ENCODE measurements at places on chromosomes 7 and 10. TPM values are rescaled to one million over a fixed set of nuclear protein-coding genes. Genes with fewer than 3 reads are reported as not detected.

DNA sequence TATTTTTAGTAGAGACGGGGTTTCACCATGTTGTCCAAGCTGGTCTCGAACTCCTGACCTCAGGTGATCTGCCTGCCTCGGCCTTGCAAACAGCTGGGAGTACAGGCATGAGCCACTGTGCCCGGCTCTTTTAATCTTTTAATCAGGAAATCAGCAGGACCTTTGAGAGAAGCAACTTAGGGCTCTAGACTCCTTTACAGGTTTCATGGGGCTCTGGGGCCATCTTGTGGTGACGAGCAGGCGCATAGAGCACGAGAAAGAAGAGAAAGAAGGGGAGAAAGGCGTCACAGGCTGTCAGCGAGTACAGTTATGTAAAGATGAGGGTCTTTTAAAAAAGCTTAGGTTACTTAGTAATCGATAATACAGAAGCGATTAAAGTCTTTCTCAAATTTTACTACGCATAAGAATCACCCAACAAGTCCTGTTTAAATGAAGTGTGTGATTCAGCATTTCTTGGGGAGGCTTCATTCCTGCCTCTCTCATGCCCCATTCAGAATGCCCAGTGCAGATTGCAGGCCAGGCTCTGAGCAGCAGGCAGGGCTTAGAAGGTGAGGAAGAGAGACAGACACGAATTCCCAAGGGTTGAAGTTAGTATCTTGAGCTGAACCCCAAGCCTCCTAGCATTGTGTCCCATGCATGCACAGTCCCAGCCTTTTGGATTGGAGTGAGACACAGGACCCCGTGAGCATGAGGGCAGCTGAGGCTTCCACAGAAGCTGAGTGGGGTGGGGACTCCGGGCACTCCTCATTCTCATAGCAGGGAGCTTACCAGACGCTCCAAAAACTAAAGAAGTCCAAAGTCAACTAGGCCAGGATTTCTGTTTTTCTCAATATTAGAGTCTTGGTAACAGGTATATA lies 23.6 kb upstream of the PFKP start:
- no peak for DNase-seq
- no peaks in the 10 kb centered on the region for H3K27me3 ChIP-seq
- H3K36me3 ChIP-seq: no peaks in the 10 kb centered on the region
- peaks cover 52% of the 10 kb centered on the region for H3K4me1 ChIP-seq

DNA sequence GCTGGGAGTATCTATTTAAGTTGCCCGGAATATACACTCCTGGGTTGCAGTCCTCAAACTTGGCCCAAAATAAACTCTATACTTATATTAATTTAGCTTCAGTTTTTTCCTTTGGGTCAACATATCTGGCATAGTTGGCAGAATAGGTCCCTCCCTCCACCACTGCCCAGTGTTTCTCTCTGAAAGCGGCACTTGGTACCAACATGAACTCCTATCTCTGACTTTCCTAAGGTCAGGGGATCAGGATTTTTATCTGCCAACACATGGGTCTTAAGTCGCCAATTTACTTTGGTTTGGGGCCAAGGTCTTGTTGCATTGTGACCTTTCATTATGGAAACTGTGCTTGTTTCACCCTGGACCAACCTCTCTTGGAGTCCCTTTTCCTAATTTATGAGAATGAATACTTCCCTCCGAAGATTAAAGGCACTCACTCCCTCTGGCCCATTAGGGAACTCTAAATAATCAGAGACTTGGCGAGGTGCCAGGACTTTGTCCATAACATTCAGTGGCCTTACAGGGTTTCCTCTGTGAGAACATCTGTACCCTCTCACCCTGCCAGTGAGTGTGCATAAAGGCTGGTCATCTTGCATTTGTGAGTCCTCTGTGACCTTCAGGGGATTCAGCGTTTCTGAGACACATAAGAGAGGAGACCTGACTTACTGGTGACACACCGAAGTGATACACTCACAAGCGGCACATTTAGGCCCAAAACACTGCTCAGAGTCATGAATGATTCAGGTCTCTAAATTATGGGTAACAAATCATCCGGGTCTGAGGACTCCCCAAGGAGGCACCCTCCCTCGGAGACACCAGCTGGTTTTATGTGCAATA lies 19.7 kb upstream of the FKBP9 start:
- H3K4me1 ChIP-seq: peaks cover 50% of the 10 kb centered on the region
- H3K27me3 ChIP-seq: no peaks in the 10 kb centered on the region
- peak overlapping the region; percentile 27 for H3K27ac ChIP-seq
- H3K4me3 ChIP-seq: no peak overlapping the region

DNA sequence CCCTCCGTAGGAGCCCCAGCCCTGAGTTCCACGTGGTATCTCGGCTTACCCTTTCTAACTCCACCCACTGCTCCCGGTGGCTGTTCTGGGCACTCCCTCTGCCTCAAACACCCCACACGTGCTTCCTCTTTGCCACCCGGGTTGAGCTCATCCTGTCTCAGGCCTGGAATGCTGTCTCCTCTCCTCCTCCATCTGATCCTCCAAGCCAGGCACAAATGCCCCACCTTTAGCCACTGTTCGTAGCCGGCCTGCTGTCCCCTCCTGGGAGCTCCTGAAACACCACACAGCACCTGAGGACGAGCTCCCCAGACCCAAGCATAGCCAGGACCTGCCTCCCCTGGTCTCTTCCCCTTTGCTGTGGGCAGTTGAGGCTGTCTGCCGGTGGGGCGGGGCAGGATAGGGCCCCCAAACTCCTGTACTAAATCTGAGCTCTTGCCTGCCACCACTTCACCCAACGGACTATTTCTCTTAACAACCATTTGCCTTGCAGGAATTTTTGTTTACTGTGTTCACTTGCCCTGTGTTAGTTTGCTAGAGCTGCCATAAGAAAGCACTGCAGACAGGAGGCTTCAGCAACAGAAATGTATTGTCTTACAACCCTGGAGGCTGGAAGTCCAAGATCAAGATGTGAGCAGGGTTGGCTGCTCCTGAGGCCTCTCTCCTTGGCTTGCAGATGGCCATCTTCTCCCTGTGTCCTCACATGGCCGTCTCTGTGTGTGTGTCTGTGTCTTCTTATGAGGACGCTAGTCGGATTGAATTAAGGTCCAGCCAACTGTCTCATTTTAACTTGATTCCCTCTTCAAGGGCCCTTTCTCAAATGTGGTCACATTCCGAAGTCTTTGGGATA lies 58.3 kb upstream of the SHH start:
- H3K36me3 ChIP-seq: no peaks in the 10 kb centered on the region
- H3K4me1 ChIP-seq: no peaks in the 10 kb centered on the region
- peak; percentile 66 for DNase-seq
- H3K27ac ChIP-seq: no peak overlapping the region

DNA sequence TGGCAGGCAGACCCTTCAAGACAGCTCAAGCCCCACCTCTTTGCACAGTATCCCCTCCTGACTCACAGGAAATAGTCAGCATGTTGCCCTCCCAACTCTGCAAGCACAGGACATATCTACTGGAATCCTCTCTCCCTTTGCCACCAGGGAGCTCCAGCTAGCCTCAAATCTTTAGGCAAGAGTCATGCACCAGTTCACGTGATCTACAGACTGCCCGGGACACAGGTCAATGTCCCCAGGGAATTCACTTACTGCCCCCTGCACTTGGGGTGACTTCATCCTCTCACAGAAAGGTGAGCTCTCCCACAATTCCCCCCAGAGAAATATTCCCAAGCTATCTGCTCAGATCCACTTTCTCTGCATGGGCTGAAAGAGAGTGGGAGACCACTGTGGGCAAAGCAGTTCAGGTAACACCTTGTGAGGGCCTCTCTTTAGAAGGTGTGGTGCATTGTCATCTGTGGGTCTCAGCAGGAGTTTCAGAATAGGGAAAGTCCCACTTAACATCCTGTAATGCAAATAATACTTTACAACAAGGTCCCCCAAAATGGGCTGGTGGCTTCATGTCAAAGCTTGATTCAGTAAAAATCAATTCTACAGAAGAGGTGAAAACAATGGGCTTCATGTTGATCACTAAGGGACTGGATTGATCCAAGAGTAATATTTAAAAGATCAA lies 129.9 kb downstream of the NOC3L start:
- no peak overlapping the region for H3K27ac ChIP-seq
- H3K4me3 ChIP-seq: no peak overlapping the region
- no peak for DNase-seq
- peaks cover 44% of the 10 kb centered on the region for H3K4me1 ChIP-seq

- no peaks in the 10 kb centered on the region for H3K36me3 ChIP-seq
- H3K4me3 ChIP-seq: no peak overlapping the region
- peaks cover 34% of the 10 kb centered on the region for H3K27me3 ChIP-seq
- H3K4me1 ChIP-seq: peaks cover 1% of the 10 kb centered on the region
Measured at GRCh38 chr7:22350466-22351328, 6.3 kb downstream of the RAPGEF5 start.

- H3K4me3 ChIP-seq: no peak overlapping the region
- H3K36me3 ChIP-seq: no peaks in the 10 kb centered on the region
- H3K4me1 ChIP-seq: no peaks in the 10 kb centered on the region
- no peak for DNase-seq
- H3K27ac ChIP-seq: no peak overlapping the region
- peaks cover 17% of the 10 kb centered on the region for H3K27me3 ChIP-seq
Measured at GRCh38 chr7:122006687-122007086, 133.7 kb downstream of the PTPRZ1 start.

The RADIL gene
- 3.4 TPM for total RNA-seq

GRCh38 chr7:157508477-157508881 lies 171.7 kb downstream of the DNAJB6 start:
- no peak overlapping the region for H3K4me3 ChIP-seq
- no peaks in the 10 kb centered on the region for H3K4me1 ChIP-seq
- H3K27ac ChIP-seq: no peak overlapping the region
- H3K36me3 ChIP-seq: no peaks in the 10 kb centered on the region

DNA sequence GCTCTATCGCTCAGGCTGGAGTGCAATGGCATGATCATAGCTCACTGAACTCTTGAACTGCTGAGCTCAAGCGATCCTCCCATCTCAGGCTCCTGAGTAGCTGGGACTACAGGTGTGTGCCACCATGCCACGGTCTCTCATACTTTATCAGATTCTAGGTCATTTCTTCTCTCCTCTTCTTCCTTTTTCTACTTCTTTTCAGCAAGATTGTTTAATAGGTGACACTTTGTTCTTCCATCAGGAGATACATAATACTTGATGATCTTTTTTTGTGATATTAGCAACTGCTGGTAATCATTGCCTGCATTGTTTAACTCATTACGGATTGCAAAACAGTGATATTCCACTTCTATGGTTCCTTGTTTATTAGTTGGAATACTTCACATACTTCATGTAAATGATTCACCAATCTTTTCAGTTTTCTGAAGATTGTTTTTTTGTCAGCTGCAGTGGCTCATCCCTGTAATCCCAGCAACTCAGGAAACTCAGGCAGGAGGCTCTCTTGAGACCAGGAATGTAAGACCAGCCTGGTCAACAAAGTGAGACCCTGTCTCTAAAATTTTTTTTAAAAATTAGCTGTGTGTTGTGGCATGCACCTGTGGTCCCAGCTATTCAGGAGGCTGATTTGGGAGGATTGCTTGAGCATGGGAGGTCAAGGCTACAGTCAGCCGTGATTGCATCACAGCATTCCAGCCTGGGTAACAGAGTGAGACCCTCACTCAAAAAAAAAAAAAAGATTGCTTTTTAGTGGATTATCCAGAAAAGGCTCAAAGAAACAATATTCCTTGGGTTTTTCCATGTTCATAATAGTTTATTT lies 36.2 kb upstream of the CHST3 start:
- H3K27me3 ChIP-seq: peaks cover 24% of the 10 kb centered on the region
- no peak for DNase-seq
- H3K27ac ChIP-seq: no peak overlapping the region

The CYP3A7 gene
- not detected for total RNA-seq

The METTL27 gene
- 2.2 TPM for total RNA-seq

- no peak overlapping the region for H3K4me3 ChIP-seq
- DNase-seq: no peak
- H3K27me3 ChIP-seq: peaks cover 21% of the 10 kb centered on the region
- peaks cover 3% of the 10 kb centered on the region for H3K4me1 ChIP-seq
- no peak overlapping the region for H3K27ac ChIP-seq
Measured at GRCh38 chr10:68237173-68237572, 5.3 kb upstream of the ATOH7 start.

The LCOR gene
- total RNA-seq: 22.6 TPM

DNA sequence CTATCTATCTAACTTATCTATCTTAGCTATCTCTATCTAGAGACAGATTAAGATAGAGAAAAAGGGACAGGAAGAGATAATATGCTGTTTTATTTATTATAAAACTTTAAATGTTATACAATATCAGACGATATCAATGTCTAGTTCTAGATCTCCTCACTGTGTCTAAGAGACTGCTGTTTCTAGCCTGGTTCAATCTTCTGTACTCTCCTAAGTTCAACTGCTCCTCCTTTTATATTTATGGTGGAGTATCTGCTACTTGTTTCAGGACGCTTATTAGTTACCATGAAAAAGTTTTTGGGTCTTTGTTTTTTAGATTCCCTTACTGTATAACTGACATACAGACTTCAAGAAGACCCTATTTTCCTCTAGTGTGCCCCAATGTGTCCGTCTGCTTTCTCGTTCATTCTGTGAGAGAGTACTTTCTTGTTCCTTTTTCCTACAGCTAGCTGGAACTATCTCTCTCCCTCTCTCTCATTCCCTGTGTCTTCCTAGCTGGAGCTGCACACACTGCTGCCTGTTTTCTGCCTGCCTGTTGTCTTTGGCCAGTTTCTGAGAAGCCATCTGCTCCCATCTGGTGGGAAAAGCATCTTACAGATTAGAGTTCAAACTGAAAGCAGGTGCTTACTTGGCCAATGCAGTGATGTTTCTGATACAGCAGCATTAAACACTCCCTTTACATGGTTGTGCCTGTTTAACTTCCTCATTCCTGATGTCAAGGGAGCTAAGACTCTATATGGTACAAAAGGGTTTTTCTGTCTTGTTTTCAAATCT lies 49.4 kb upstream of the ARL4A start:
- H3K36me3 ChIP-seq: no peaks in the 10 kb centered on the region
- H3K4me1 ChIP-seq: peaks cover 2% of the 10 kb centered on the region
- DNase-seq: no peak
- H3K4me3 ChIP-seq: no peak overlapping the region
- no peak overlapping the region for H3K27ac ChIP-seq

DNA sequence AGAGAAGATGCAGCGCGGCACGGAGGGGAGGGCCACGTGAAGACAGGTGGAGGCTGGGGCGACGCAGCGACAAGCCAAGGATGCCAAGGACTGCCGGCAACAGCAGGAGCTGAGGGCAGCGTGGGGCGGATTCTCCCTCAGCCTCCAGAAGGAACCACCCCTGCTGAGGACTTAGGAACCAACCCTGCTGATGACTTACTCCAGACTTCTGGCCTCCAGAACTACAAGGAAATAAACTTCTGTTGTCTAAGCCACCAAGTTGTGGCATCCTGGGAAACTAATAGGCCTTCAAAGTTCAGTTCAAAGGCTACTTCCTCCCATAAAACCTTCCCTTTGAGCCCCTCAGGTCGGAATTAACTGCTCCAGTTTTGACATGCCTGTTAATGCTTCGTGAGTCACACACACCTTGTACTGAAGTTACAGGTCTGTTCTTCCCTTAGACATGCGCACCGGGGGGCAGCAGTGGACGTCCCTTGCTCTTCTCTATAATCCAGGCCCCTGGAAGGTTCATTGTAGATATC lies 88.4 kb upstream of the RHEB start:
- H3K4me3 ChIP-seq: no peak overlapping the region
- H3K27me3 ChIP-seq: no peaks in the 10 kb centered on the region
- H3K27ac ChIP-seq: no peak overlapping the region

DNA sequence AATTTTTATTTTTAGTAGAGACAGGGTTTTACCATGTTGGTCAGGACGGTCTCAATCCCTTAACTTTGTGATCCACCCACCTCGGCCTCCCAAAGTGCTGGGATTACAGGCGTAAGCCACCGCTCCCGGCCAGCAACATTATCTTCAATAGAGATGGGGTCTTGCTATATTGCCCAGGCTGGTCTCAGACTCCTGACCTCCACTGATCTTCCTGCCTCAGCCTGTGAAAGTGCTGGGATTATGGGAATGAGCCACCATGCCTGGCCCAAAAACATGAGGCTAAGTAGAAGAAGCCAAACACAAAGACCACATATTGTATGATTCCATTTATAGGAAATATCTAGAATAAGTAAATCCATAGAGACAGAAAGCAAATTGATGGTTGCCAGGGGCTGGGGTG lies 19.1 kb upstream of the CYTH3 start:
- peaks cover 13% of the 10 kb centered on the region for H3K4me1 ChIP-seq
- no peak for DNase-seq
- no peaks in the 10 kb centered on the region for H3K27me3 ChIP-seq
